ENCODE measurements at places on chromosomes 4 and X. TPM values are rescaled to one million over a fixed set of nuclear protein-coding genes. Genes with fewer than 3 reads are reported as not detected.

Gene DGKK
- not detected for total RNA-seq

Gene CAPN6
- not detected for total RNA-seq

Gene ALB
- not detected for total RNA-seq

Gene ENPEP
- total RNA-seq: not detected

Gene GPR34
- total RNA-seq: not detected

Gene PAGE4
- total RNA-seq: not detected

Gene SLC26A1
- not detected for total RNA-seq

Gene PAGE5
- total RNA-seq: not detected
